ENCODE measurements at places on chromosomes 1 and 21.

DNA sequence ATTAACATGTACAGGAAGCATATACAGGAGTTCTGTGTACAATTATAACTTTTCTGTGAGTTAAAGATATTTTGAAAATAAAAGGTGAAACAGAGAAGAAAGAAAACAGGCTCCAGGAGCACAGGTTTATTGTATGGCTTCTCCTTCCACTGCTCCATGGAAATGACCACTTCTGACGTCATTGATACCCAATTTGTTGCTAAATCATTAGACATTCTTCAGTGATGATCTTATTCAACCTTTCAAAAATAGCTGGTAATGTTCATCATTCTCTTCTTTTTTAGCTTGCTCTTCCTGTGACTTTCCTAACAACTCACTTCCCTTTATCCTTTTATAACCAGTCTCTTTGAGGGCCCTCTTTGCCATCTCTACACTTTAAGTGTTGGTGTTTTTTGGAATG lies 77.8 kb downstream of the KCNK2 start:
- no peak for DNase-seq

DNA sequence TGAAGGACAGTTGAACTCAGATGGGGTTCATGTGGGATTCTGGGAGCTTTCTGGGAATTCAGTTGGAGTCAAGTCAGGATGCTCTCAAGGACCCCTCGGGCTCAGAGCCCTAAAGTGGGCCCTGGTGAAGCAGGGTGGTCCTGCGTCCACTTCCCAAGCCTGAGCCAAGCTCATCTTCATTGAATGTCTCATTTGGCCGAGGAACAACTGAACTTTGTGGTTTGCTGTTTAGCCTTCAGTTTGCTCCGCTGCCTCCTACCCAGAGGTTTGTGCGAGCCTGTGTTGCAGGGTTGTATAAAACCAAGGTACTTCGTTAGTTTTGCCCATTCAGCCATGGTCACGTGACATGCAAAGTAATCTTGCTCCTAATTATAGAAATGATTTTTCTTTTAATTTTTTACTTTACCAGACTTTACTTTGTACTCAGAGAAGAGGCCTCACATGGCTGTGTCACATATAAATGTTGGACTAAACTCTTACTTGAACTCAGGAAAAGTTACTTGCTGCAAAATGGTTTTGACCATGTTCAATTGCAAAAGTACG lies 49.7 kb downstream of the B3GALT5 start:
- no peak for DNase-seq

GRCh38 chr1:152412756-152413155 lies 1.3 kb downstream of the CRNN start:
- DNase-seq = no peak

DNA sequence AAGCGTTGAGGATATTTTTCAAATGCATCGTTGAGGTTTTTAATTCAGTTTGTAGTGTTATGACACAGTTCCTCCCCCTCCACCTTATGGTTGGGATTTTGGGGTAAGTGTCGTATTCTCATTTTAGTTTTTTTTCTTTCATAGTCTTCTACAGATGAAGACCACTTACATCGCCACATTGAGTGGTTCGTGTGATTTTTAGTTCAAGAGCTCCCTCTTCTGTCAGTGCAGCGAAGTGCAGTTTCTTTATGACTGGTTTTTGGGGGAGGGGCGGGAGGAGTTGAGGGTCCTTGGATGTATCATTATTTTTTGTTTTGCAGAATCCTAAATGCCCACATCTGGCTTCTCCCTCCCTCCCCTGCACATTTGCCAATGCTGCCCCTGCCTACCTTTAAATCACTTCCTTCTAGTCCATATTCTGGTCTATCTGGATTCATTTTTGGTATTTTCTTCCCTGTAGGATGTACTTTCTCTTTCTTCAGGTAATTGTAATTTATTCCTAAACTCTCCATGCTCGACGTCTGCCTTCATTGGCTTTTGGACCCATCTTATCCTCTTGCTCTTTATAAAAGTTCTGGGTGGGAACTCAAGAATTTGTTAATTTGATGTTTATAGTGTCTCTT lies 433.1 kb downstream of the CAMTA1 start:
- peak; percentile 7 for DNase-seq

- no peak for DNase-seq
Observed at GRCh38 chr21:45016031-45016405, 58.4 kb upstream of the ADARB1 start.

- no peak for DNase-seq
Observed at GRCh38 chr1:22619252-22619651, 17.2 kb upstream of the C1QA start.

- DNase-seq = peak; percentile 80
Observed at GRCh38 chr1:19918057-19918456, 5.4 kb downstream of the PLA2G2E start.

DNA sequence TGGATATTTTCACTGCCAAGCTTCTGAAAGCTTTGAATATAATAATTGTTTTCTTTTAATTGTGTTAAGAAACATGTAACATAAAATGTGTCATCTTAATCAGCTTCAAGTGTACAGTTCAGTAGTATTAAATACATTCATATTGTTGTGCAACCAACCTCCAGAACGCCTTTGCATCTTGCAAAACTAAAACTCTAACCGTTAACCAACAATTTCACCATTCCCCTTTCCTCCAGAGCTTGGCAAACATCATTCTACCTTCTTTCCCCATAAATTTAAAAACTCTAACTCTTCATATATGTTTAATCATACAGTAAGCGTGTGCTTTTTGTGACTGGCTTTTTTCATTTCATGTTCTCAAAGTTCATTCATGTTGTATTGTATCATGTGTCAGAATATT lies 2.1 kb downstream of the MNDA start:
- DNase-seq = no peak

DNA sequence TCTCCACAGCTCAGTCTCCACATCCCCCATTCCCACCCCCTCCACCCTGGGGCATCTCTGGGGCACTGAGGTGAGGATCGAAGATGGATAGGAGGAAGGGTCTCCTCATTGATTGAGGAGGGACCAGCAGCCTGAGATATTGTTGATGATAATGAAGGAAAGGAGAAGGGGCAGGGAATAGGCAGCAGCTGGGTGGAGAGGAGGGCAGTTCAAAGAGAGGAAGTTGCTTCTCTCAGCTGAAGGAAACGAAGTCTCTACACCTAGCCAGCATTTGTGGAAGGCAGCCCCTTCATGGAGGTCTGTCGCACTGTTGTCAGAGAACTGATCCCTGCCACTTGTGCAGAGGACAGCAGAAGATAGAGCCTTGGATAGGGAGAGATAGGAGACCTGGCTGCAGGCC lies 5.7 kb downstream of the KNCN start:
- DNase-seq = no peak

- peak; percentile 41 for DNase-seq
Observed at GRCh38 chr1:225652729-225653462, at the start of gene ENAH. TSS of gene ENAH (minus strand) at chr1:225653123. CDS start at chr1:225652690, 433 bp downstream.

DNA sequence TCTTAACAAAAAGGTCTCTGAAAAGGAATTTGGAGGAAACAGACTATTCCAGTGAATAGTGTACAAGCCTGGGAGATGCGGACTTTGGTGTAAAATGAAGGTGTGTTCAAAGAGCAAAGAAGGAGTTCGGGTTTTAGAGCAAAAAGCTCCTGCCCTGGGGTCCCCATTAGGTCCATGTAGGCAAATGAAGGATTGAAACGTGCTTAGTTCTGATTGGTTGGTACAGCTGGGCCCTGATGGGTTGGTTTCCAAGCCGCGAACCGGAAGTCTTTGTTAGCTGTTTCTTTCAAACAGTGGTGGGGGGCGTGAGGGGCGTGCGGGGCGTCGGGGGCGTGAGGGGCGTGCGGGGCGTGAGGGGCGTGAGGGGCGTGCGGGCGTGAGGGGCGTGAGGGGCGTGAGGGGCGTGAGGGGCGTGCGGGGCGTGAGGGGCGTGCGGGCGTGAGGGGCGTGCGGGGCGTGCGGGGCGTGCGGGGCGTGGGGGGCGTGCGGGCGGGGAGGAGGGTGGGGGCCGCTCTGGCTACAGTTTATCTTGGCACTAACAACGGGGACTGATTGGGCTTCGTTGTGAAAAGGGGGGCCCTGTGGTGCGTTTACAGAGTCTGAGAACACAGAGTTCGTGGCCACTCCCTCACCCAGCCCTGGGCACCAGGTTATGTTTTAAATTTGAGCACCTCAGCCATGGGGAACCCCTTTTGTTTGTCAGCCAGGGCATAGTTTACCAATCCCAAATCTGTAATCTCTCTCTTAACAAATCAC lies 29.4 kb downstream of the LRRC3 start:
- no peak for DNase-seq

GRCh38 chr1:89953929-89954328 lies 41.0 kb upstream of the ZNF326 start:
- no peak for DNase-seq

DNA sequence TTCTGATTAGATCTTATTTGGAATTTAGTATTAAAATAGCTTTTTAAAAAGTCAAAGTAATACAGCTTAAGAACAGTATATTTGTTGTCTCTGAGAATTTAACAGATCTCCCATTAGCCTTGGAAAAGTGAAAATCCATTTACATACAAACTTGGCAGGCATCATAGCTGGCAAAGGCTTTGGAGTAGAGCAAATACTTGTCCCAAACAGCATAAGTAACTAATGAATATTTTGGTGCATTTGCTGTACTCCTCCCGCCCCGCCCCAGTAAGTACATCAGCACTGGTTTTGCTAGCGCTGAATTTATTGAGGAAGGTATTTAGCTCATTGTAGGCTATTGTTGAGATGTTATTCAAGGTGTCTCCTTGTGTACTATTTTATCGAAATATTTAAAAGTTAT lies 417.7 kb upstream of the KAZN start:
- DNase-seq = no peak

DNA sequence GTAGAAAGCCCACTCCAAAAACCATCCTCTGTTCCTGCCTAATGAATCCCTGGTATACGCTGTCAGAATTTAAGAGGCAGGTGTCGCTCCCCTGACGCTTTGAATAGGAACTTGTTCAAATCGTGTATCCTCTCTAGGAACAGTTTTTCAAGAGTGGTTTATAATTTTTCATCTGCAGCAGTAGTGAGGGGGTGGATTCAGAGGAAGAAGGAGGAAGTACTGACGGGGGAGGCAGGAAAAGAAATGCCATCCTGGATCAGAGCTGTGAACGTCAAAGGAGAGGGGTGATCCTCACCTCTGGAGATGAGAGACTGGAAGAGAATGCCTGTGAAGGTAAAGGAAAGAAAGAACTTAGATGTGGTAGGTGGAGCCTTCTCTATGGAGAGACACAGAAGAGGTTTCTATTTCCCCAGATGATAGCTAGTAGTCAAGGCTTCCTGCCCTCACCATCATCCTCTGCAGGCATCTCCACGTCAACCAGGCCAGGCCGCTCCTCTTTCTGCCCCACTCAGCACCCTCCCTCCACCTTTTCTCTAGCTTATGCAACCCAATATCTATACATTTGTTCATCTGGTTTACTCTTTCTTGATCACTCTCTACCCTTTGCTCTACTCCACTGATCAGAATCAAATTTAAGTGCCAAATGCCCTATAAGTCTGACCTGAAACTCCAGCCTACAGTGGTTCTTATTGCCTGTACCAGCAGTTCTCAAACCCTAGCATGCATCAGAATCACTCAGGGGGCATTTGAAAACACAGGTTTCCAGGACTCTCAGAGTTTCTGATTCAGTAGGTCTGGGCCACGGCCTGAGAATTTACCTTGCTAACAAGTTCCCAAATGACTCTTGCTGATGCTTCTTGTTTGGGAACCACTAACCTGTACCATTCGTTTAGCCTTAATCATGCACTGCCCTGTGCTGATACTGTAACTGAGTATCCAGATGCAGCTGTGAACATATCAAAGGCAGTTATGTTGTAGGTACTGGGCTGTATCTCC lies 13.1 kb upstream of the BCL9 start:
- no peak for DNase-seq

DNA sequence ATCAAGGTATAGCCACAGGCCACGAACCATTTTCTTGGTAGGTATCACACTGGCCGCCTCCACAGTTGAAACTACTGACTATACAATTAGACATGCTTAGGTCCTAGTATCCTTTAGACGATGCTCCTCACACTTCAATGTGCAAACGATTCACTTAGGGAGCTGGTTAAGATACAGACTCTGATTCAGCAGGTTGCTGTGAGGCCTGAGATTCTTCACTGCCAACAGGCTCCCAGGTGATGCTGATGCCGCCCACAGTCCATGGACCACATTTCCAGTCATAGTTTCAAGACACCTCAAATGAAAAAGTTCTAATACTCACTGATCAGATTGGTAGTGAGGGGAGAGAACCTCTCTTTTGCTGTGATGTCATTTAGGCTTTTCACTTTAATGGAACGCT lies 6.8 kb downstream of the ATP5PO start:
- DNase-seq = no peak

DNA sequence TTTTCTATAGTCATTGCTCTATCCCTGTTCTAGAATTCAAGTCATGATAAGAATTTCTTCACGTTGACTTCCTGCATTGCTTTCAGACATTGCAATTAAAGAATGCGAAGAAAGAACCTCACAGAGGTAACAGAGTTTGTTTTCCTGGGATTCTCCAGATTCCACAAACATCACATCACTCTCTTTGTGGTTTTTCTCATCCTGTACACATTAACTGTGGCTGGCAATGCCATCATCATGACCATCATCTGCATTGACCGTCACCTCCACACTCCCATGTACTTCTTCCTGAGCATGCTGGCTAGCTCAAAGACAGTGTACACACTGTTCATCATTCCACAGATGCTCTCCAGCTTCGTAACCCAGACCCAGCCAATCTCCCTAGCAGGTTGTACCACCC lies 10.6 kb downstream of the APCS start:
- no peak for DNase-seq

- DNase-seq = no peak
Observed at GRCh38 chr1:91098299-91098906, 76.6 kb upstream of the ZNF644 start.

DNA sequence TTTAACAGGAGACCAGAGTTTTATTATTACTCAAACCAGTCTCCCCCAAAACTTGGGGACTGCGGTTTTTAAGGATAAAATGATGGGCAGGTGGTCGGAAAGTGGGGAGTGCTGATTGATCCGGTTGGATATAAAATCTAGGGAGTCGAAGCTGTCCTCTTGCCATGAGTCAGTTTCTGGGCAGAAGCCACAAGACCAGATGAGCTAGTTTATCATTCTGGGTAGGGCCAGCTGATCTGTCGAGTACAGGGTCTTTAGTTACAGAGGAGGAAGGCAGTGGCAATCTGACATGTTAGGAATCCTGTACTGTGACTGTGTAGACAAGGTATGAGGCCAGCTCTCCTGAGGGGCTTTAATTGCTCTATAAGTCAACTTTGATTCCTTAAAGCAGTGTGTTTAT lies 22.9 kb upstream of the FOXE3 start:
- no peak for DNase-seq

Data from stimulated activated CD4-positive, alpha-beta T cell treated with anti-CD3 and anti-CD28 coated beads, TNF-alpha, amount 100 ng/mL, for 24 hours (primary cell).